ENCODE measurements at places on chromosomes 5 and 9.

DNA sequence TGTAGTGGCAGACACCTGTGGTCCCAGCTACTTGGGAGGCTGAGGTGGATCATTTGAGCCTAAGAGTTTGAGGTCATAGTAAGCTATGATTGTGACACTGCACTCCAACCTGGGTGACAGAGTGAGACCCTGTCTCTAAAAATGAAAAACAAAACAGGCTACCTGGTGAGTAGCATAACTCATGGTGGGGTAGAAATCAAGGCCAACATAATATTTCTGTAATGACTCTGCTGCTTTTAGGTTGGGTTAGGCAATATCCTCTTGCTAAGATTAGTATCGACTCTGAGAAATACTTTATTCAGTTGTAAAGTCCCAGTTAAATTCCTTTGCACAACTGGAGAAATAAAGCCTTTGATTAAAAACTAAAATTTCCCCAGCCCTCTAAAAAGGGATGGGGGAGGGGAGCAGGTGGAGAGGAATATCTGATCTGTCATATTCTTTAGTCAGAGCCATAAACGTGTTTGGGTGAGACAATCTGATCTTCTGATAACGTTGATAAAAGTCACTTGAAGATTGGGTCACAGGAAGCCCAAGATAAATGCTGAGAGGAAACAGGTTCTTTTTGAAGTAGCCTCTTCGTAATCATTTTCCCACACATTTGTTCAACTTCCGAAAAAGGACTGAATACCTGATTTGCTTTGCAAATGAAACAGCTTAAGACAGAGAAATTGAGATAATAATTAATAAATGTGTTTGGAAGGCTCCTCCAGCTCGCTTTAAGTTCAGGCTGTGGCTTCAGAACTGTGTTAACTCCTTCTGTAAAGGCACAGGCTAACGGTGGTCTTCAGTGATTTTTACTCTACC is 14.9 kb downstream of the IL4 start:
- DNase-seq, result no peak

DNA sequence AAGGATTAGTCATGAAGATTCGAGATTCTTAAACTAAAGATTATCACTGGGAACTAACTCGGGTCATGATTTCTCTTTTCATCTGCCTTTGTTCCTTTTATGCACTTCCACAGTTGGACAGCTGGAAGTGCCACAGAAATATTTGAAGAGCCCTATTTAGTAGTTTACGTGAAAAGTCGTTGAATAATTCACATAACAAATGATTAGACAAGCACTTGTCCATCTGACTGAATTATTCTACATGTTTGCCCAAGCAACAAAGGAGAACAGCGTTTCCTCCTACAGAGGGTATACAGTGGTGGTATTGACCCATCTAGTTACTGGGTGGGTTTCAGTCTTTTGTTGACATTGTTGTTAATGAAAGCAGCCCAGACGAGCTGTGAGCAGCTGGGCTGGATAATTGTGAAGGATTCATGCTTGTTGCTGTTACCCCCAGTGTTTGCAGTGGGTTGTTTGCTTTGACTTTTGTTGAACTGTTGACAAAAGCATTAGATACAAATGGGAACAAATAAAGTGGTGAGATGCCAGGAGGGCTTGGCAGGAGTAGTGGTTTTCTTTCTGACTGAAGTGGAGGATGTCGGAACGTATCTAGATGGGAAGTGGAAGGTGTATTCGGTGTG is 96.2 kb downstream of the TLE4 start:
- no peak for DNase-seq

DNA sequence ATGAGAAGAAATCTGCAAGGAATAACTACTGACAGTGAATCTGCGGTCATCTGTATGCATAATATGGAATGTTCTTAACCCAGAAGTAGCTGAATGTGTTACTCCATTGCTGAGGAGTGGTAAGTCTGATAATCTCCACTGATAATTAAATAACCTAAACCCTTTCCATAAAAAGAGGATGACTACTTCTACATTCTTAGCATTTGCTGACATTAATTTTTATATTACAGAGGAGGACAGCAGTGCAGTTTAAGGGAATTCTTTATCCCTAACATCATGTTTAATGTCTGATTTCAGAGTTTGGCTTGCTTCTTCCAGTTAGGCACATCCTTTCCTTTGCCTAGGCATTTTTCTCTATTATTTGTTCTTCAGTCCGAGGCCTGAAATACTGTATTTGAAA is 52.2 kb downstream of the CDC42SE2 start:
- DNase-seq, result no peak

DNA sequence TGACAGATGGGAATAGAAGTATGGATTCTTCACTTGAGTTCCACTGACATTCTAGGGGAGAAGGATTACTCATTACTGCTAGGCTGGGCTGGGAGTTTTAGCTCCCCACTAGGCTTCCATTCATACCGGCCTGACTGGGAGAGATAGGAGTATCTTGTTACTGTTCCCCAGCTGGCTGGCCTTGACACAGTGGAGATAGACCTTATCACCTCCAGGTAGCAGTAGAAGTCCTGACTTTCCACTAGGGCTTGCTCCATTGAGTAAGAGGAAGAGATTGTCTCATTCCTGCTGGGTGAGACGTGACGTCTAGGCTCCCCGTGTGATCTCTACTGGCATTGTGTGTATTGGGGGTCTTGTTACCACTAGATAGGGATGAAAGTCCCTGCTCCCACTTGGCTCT is 156.4 kb downstream of the CACNA1B start:
- DNase-seq, result no peak

- no peak for DNase-seq
Observed at GRCh38 chr9:137055385-137056364, 1.8 kb upstream of the ENTPD2 start.
